ENCODE measurements at places on chromosomes 13 and 19.

DNA sequence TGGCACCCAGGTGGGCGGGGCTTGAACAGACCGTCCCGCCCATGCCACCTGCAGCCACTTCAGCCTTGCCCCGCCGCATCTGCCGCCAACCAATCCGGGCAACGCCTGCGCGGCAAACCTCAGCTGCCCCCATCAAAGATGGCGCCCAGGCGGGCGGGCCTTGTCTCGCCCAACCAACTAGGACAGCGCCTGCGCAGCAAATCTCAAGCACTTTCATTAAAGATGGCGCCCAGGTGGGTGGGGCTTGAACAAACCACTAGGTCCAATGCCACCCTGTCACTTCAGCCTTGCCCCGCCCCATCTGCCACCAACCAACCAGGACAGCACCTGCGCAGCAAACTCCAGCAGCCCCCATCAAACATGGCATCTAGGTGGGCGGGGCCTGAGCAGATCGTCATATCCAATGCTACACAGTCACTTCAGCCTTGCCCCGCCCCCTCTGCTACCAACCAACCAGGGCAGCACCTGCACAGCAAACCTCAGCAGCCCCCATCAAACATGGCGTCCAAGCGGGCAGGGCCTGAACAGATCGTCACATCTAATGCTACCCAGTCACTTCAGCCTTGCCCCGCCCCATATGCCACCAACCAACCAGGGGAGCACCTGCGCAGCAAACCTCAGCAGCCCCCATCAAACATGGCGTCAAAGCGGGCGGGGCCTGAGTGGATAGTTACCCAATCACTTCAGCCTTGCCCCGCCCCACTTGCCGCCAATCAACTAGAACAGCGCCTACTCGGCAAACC, 1.4 kb downstream of the PEG3 start:
- no peak for DNase-seq

DNA sequence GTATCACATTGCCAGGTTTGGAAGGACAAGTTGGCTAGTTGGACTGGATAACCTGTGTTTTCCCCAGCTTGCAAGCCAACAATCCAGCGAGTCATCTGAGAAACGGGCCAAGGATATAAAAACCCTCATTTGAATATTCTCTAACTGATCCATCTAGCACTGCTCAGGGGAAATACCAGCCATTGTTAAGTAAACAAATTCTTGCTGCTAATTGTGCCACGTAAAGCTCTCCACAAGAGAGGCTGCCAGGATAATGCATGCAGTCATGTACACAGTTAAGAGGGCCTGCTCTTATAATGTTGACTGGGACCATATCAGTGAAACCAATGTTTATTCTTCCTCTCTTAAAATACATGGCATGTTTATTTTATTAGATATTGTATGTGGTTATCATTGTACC, 663.2 kb upstream of the SGCG start:
- DNase-seq = no peak

DNA sequence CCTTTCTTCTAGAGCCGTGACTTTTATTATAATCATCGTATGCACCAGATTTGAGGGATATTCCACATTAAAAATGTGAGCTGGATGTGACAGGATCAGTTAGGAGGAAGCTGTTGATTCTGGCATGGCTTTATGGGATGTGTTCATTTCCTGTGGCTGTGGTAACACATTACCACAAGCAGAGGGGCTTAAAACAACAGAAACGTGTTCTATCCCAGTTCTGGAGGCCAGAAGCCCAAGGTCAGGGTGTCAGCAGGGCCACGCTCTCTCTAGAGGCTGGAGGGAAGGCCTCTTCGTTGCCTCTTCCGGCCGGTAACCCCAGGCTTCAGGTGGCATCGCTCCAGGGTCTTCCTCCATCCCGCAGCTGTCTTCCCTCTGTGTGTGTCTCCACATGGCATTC, 14.5 kb downstream of the MED25 start:
- no peak for DNase-seq

GRCh38 chr19:49594157-49594992, 3.4 kb downstream of the PRR12 start:
- DNase-seq = no peak

DNA sequence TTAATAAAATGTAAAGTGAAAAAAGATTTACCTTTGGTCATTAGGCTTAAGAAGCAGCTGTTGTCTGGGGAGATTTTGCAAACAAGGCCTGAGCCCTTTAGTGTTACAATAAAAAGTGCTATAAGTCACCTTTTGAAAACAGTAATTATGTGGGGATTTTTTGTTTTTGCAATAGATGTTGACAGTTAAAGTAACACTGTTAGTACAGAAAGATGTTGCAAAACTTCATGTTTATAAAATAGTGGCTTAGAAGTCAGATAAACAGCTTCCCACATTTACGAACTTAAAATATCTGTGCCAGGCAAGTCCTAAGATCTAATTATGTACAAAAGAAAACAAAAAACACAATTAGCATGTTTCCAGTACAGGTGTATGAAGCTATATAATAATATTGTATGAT, 138.0 kb upstream of the IRS2 start:
- DNase-seq = no peak

GRCh38 chr13:113967729-113968462, 6.0 kb downstream of the C13orf46 start:
- no peak for DNase-seq

DNA sequence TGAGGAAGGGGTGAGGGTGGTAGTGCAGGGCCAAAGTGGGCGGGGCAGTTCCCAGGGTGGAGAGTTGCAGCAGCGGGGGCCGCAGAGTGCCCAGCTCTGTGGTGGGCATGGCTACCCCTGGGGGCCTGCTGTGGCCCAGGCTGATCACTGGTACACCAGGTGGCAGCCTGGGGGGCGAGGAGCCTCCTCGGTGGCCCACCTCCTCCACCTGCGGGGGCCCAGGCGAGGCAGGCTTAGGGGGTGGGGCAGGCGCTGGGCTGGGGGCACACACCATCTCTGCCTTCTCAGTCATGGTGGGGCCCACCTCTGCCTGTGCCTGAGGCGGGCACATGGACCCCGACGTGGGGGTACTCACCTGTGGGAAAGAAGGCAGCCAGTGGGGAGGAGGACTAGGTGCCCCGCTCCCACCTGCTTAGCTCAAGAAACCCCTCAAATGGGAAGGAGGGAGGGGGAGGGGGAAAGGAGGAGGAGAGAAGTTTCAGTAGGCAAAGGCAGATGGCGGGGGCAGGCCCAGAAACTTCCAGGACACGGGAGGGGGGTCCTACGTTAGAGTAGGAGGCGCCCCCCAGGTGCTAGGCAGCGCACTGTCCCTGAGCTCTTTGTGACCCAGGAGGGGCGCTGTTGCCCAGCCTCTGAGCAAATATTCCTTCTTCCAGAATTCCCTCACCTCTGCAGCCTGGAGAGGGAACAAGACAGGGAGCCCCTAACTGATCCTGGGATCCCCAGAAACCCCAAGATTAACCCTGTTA, 1.6 kb downstream of the LYL1 start:
- no peak for DNase-seq

GRCh38 chr13:44210525-44210924, 163.1 kb upstream of the SERP2 start:
- DNase-seq = no peak

- no peak for DNase-seq
Measured at GRCh38 chr13:33711436-33711835, 106.5 kb upstream of the RFC3 start.

DNA sequence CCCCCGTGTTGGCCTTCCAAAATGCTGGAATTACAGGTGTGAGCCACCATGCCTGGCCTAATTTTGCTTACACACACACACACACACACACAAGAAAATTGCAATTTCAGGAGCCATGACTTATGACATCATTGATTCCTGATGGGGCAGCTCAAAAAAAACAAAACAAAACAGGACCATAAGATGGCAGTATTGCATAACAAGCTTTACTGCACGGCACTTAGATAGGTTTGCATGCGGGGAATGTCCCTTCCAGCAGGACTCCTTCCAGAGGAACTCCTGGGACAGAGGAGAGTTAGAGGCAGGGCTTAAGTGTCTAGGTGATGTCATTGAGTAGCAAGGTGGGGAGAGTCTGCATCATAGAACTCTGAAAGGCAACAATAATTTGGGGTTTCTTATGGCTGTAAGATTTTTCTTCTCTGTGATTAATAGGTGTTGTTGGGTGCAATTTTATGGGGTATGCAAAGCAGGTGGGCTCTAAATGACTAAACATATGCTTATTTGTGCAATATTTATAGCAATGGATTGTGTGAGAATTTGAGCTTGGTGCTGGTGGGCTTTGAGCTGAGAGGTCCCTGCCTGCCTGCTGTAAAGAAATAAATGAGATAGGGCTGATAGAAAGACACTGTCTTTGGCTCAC, 9.0 kb upstream of the ACSBG2 start:
- DNase-seq = peak; percentile 50

DNA sequence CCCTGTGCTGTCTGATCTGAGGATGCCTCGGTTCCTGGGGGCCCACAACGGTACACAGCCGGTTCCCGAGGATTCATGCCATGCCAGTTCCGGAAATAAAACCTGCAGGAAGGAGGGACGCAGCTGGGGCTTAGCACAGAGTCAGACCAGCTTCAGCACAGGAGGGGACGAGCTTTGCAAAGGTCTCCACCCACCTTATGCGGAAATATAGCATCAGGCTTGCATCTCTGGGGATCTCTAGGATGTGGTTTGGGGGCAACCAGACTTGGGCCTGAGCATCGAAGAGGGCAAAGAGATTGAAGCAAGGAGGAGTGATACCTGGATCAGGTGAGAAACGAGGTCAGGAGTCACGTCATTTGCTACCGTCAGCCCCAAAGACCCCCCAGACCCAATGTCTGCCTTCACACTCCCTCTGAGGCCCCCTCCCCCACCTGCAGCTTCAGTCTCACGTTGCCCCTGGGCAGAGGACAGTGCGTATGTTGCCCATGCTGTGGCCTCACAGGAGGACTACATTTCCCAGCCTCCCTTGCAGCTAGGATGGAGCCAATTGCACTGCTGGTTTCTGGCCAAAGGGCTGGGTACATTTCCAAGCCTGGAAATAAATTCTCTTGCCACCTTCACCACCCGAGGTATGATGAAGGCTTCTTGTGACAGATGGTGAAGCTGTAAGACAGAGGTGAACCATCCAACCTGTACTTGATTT, 12.1 kb downstream of the TYK2 start:
- DNase-seq = no peak

DNA sequence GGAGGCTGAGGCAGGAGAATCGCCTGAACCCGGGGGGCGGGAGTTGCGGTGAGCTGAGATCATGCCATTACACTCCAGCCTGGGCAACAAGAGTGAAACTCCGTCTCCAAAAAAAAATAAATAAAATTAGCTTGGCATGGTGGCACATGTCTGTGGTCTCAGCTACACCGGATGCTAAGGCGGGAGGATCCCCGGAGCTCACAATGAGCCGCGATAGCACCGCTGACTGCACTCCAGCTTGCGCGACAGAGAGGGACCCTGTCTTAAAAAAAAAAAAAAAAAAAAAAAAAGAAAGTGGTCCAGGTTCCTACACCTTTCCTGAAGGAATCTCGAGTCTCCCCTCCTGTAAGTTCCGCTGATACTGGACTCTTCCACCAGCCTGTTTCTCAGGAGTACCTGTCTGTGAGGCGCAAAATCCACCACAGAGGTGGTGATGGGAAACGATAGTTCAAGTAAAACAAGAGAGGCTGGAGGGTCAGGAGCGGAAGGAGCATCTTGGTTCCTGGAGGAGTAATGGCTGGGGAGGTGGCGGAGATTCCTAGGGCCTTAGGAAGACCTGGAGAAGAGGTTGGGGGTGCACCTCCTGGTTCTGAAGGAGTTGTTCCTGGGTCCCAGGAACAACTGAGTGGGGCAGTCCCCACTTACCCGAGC, 471 bp downstream of the FUT1 start:
- no peak for DNase-seq

GRCh38 chr13:114334305-114335053, 20.2 kb downstream of the CHAMP1 start:
- DNase-seq = no peak

DNA sequence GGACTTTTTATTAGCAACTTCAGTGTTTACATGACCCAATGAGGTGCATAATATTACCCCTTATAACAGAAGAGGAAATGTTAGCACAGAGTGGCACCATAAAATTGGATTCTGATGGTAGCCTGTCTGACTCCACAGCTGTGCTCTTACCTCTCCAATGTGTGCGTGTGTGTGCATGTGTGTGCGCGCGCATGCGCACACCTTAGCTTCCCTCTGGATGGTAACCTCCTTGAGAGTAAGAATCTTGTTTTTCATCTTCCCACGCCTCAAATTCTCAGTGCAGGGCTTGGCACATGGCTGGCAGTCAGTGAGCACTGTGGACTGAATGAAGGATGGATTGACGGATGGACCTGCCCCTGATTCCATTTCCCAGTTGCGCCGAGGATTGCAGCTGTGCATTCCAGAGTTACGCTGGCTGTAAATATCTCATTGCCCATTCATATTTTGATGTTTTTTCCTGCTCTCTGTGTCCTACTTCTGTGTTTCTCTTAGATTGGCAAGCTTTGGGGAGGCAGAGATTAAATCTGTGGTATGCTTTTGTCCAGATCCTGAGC, 99.2 kb upstream of the WASF3 start:
- no peak for DNase-seq

DNA sequence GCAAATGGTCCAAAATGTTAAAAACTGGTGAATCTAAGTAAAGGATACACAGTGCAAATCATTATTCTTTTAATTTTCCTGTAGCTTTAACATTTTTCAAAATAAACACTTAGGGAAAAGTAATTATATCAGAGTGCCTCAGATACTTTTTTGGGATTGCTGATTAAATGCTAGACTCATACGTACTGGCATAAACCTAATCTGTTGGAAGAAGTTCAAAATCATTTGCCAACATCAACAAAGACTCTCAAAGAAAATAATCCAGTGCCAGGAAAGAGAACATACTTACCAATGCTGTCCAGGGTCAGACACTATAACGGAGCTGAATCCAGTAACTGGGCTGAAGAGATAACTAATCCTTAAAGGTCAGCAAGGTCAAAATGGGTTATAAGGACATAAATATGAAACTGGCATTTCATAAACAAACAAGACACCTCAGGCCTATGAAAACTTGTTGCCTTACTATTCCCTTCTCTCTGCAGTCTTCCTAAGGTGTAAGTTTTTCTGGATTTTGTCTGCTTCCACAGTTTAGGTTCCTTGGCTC, 3.3 kb upstream of the ZNF420 start:
- no peak for DNase-seq

DNA sequence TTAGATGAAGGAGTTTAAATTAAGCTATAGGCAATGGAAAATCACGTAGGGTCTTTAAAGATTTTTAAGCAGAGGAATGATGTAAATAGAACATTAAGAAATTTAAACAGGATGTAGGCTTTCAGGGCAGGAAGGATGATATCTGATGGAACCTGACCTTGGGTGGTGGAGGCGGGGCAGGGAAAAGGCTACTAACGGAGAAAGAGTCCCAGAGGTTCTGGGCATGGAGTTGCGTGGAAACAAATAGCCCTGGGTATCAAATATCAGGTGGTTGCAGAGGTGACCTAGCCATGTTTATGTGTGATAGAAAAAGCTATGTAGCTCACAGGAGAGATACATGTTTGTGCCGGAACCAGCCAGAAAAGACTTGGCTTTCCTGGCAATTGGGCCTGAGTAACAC, 7.8 kb upstream of the CDK8 start:
- no peak for DNase-seq

- DNase-seq = no peak
Measured at GRCh38 chr13:109369353-109370052, 416.9 kb downstream of the IRS2 start.

All from NCI-H1694 treated with DMSO at 0.1 percent for 48 hours (cell line).